ENCODE measurements at places on chromosomes 12 and 14. TPM values are rescaled to one million over a fixed set of nuclear protein-coding genes. Genes with fewer than 3 reads are reported as not detected.

GRCh38 chr14:32939254-32940065 is 781 bp downstream of the NPAS3 start:
- H3K27me3 ChIP-seq = peaks cover 39% of the 10 kb centered on the region
- peaks cover 11% of the 10 kb centered on the region for H3K4me1 ChIP-seq
- H3K4me3 ChIP-seq = no peak overlapping the region

- H3K4me1 ChIP-seq = no peaks in the 10 kb centered on the region
- no peak for DNase-seq
- no peaks in the 10 kb centered on the region for H3K27me3 ChIP-seq
- no peaks in the 10 kb centered on the region for H3K36me3 ChIP-seq
Observed at GRCh38 chr14:78790271-78790670, 620.1 kb downstream of the NRXN3 start.

Gene PGF
- total RNA-seq = not detected

Gene HOXC11
- not detected for total RNA-seq

Gene ADAMTS20
- total RNA-seq = not detected

Gene CD69
- total RNA-seq = 35.9 TPM

Gene C12orf50
- total RNA-seq = 0.09 TPM

Measured in CD4-positive, alpha-beta memory T cell (primary cell).